ENCODE measurements at places on chromosomes 12 and 14.
A peak's percentile ranks its signal among the peaks of the same experiment; 100 is the strongest.

- no peak for DNase-seq
Measured at GRCh38 chr12:29131539-29131938, 17.5 kb upstream of the FAR2 start.

DNA sequence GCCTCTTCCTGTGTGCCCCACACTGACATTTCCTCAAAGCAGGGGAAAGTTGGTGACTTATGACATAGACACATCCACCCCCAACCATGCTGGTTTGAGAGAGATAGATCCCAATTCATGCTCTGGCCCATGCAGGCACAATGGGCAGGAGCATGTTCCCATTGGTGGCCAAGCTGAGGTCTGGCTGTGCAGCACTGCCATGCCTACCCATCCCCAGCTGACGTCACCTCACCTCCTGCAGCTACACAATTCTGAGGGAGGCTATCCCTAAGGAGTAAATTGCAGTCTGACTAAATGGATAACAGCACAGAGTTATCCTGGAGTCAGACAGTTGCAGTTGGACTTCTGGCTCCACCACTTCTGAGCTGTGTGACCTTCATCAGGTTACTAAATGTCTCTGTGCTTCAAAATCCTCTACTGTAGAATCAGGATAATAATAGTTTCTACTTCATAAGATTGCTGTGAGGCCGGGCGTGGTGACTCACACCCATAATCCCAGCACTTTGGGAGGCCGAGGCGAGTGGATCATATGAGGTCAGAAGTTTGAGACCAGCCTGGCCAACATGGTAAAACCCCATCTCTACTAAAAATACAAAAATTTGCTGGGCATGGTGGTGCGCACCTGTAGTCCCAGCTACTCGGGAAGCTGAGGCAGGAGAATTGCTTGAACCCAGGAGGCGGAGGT lies 323.9 kb downstream of the BCL11B start:
- no peak for DNase-seq

DNA sequence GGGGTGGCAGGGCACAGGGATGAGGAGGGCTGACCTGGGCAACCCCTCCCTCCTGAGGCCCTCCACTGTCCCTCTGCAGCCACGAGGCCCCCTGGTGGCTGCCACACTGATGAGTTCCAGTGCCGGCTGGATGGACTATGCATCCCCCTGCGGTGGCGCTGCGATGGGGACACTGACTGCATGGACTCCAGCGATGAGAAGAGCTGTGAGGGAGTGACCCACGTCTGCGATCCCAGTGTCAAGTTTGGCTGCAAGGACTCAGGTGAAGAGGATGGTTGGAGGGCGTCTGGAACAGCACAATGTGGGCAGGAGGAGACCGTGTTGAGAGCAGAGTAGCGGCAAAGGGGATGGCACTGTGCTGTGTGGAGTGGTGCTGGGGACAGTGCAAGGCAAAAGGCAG lies 25.7 kb upstream of the LRP1-AS start:
- peak; percentile 68 for DNase-seq

DNA sequence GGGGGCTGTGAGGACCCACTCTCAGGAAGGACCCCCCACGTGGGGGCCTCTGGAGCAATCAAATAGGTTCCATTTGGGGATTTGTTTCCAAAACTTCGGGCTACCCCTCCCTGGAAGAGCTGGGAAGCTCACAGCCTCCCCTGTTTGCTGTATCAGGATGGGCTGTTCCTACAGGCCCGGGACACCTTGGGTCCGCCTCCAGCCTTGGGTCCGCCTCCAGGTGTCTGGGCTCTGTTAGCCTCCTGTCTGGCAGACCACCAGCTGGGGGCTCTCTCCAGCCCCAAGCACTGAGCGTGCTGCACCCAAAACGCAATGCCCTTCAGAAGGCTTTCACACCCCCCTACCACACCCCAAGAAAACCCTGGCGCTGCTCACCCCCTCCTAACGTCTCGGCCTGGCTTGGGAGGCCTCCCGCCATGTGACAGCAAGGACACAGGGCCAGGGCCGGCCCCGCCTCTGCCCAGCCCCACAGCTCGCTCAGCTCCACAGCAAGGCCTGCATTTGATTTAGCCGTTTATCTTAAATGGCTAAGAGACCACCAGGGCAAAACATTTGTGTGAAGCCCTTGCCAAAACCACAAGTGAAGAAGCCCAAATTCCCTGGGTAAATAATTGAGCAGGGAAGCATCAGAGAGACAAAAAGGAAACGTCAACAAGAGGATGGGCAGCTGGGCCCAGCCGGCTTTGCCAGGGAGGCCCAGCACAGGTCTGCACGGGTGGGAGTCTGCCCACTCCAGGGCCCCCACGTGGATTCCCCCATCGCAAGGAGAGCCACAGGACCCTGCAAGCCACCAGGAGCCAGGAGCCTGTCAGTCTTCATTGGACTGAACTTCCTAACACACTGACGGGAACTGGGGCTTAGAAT lies 39.9 kb downstream of the BCL11B start:
- no peak for DNase-seq

GRCh38 chr12:101620762-101621133 lies 26.0 kb downstream of the MYBPC1 start:
- no peak for DNase-seq

DNA sequence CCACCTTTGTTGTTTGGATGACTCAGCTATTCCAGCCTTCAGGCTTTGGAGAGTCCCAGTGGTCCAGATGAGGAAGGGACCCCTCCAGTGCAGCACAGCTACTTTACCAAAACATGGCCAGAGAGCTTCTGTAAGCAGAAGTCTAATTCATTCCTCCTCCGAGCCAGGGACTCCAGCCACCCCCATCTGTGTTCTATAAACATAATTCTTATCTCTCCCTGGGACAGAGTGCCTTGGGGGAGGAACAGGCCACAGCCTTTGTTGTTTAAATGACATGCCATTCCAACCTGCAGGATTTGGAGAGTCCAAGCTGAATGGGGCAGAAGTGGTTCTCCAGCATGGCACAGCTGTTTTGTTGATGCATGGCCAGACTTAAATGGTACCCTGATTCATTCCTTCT lies 994.0 kb downstream of the TRHDE start:
- no peak for DNase-seq

- no peak for DNase-seq
Measured at GRCh38 chr12:31895449-31896150, 63.6 kb upstream of the RESF1 start.

- no peak for DNase-seq
Measured at GRCh38 chr14:94476023-94476422, at the start of gene SERPINA9. Gene SERPINA9 (minus strand): TSS chr14:94476197. CDS start chr14:94469840, 6,357 bp downstream.

GRCh38 chr14:102320033-102320660 lies 601 bp downstream of the ZNF839 start:
- peak; percentile 36 for DNase-seq

GRCh38 chr14:59337141-59337611 lies 128.0 kb downstream of the GPR135 start:
- no peak for DNase-seq

- DNase-seq: no peak
Measured at GRCh38 chr14:90424075-90424474, 27.2 kb downstream of the CALM1 start.

GRCh38 chr12:11685316-11685715 lies 35.8 kb downstream of the ETV6 start:
- DNase-seq: no peak

GRCh38 chr12:68374307-68374982 lies 42.3 kb upstream of the MDM1 start:
- no peak for DNase-seq

DNA sequence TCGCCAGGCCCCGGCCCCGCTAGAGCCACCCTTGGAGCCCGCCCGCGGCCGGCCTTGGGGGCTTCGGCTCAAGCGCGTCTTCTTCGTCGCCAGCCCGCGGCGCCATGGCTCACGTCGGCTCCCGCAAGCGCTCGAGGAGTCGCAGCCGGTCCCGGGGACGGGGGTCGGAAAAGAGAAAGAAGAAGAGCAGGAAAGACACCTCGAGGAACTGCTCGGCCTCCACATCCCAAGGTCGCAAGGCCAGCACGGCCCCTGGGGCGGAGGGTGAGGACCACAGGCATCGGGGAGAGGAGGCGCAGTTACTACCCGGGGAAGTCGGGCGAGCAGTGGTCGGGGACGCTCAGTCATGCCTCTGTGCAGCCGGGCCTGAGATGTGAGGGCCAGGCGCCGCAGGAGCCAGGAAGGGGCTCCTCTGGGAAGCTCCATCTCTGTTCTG lies 573 bp downstream of the ARL6IP4 start:
- no peak for DNase-seq

GRCh38 chr12:93957870-93958269 lies 190.5 kb upstream of the PLXNC1 start:
- no peak for DNase-seq

DNA sequence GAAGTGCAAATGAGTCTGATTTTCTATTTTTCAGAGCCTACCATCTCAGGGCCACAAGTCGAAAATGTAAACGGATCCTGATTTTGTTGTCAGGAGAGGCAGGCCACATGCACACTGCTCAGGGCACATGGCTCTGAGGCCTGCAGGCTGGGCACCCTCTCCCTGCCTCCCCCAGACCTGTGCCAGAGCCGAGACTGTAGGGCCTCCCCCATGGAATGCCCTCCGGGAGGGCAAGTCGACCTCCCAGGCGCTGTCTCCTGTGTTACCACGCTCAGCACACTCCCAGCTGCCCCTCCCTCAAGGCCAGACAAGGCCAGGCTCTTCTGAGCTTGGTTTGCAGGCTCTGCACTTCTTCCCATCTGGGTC lies 121.7 kb downstream of the CRACR2A start:
- DNase-seq: no peak

- no peak for DNase-seq
Measured at GRCh38 chr12:50720085-50720484, 43.8 kb upstream of the ATF1 start.

DNA sequence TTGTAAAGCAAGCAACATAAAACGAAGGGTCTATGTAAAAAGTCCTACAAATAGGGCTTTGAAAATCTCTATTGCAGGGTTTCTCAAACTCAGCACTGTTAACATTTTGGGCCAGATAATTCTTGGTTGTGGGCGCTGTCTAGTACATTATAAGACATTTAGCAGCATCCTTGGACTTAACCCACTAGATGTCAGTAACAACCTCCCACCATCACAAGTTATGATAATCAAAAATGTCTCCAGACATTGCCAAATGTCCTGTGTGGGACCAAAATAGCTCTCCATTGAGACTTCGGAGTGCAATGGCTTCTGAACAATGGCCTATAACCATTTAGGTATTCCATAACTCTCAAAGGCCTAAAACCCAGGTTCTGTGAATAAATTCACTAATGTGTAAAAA lies 22.9 kb upstream of the DHRS7 start:
- no peak for DNase-seq

- no peak for DNase-seq
Measured at GRCh38 chr14:32669391-32669790, 269.3 kb upstream of the NPAS3 start.

DNA sequence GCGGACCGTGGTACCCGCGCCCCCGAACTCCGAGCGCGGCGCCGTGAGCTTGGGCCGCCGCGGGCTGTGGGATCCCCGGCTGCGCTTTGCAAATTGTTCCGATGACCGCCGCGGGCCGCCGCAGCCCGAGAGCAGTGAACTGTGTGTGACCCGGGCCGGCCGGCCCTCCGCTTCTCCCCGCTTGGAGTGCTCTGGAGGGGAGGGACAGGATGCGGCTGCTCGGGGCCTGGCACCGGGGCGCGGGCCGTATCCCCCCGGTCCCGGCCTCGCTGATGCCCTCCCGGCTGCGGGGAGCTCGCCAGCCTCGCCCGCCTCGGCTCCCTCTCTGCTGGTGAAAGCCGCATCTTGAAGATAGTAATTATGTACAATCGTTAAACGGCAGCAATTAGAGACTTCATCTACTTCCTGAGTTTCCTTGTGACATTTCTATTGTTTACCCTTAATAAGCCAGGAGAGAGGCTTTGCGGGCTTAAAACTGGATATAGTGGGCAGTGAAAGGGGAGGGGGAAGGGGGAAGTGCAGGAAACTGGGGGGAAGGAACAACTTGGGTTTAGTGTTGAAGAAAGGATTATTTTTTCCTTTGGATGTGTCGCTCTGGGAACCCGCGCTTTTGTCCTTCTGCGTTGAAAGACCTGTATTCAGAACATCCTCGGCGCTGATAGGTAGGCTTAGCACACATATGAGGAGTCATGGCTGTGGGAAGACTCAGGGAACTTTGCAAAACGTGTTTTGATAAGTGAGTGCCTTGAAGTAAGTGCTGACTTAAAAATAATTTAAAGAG lies 1.2 kb downstream of the PELI2 start:
- DNase-seq: peak; percentile 38

DNA sequence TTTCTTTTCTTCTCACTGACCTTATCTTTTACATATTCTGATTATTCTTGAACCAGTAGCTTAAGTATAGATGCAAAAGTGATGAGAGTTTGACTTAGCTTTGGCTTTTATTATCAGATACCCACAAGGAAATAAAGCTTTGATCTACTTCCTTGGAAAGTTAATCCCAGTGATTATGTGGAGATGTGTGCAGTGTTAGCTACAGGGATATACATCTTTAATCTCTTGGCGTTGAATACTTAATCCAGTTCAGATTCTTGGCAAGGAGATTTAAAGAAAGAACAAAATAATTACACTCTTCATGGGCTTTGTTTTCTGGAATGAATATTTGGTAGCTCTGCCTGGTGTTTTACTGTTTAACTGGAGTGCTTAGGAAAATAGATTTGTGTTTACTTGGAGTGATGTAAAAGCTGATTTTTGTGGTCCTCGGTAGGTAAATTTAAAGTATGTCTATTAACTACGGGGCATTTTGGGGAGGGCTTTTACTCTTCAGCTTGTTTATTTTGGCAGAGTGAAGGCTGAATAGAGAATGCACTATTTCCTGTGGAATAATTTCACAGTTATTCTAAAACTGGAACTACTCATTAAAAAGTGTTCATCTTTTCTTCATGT lies 150.1 kb upstream of the LRIG3 start:
- DNase-seq: no peak

DNA sequence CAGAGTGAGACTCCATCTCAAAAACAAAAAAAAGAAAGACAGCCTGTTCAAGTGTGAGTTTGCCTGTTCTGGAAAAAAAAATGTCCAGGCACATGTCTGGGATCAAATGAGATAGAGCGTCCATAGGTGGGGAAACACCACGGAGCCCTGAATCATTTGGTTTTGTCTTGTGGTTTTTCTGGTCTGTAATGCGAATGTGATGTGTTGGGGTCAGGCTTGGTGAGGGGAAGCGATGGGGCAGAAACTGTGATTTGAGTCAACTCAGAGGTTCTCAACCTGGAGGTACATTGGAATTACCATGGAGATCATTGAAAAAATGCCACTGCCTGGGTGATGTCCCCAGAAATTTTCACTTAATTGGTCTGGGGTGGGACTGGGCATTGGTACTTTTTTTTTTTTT lies 183.9 kb upstream of the PWP1 start:
- no peak for DNase-seq

DNA sequence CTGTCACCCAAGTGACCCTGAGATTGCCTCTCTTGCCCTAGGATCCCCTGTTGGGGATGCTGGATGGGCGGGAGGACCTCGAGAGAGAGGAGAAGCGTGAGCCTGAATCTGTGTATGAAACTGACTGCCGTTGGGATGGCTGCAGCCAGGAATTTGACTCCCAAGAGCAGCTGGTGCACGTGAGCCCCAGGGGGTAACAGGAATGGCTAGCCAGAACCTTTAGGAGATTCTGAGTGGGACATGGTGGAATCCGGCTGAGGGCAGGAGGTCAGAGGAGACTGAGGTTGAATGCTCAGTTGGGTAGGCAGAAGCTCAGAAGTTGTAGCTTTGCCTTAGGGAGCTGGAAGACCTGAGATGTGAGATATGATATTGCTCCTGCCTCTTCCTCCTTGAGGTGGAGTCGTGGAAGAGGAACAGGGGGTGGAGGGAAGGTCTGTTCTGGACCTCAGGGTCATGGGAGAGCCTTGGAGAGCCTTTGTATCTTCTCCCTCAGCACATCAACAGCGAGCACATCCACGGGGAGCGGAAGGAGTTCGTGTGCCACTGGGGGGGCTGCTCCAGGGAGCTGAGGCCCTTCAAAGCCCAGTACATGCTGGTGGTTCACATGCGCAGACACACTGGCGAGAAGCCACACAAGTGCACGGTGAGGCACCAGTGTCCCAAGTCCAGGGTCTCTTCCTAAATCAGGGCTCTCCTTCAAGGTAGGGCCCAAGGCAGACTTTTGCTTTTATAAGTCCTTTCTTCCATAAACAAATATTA lies 6.3 kb downstream of the GLI1 start:
- DNase-seq: no peak

Data from BE2C (cell line).